ENCODE measurements at places on chromosomes 1 and 21.

DNA sequence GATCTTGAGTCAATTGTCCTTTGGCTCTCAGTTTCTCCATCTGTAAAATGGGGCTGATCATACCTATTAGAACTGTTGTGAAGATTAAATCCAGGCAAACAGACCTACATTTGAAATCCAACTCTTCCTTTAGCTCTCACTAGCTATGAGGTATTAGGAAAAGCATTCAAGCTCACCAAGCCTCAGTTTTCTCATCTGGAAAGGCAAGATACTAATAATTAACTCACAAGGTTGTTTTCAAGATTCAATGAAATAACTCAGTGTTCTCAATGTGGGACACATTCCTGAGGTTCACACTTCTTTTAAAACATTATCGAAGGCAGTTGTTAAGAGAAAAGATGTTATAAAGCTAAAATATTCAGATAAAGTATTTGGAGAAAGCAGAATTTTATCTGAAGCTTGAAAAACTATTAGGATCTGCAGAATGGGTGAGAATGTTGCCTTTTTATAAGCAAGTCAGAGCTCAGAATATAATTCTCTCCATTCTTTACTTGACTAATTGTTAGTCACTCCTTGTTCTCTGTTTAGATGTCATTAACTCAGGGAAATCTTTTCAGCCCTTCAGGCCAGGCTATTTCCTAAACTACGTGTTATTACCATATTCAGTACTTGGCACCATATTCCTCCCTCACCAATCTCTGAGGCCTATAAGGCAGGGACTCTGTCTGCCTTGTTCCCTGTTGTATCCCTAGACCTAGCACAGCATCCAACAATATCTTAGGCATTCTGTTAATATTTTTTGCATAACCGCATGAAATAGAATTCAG, 72.0 kb upstream of the VAV3 start:
- no peak for DNase-seq

DNA sequence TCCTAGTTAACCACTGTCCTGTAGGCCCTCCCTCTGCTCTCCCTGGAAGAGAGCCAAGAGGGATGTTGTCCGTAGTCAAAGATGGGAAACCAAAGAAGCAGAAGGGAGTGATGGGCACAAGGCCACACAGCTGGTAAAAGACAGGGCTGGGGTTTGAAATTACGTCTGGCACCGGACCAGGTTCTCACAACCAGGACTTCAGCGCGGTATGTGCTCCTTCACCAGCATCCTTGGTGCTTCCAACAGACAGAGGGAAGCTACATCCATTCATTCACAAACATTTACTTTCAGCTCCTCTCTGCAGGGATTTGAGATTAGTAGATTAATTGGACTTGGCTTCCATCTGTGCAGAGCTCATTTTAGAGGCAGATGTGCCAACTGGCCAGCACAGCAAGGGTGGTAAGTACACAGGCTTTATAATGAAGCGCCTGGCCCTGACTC, 191.2 kb downstream of the TRABD2B start:
- no peak for DNase-seq

- DNase-seq, result no peak
These were observed 29.2 kb downstream of the MIS18A start for GRCh38 chr21:32249511-32250280.

DNA sequence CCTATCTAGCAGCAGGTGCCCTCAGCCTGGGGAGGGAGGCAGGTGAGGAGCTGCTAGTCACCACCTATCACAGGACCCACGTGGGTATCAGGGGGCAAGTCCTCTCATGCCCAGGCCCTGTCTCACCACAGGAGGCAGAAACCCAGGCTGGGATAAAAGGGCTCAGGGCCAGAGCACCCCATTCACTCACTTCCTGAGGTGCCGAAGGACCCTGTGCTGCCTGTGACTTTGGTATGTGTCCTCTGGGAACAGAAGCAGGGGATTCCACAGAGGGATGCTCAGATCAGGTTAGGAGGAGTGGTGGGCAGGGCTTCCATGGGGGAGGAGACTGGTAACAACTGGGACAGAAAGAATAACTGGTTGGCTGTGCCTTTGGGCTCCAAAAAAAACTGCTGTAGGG, at the start of gene LCE1E:
TSS of gene LCE1E (plus strand) at position 181 of the 400 bp plus-strand sequence. CDS start 1,043 bp downstream, outside the sequence.
- DNase-seq, result no peak

GRCh38 chr21:45250914-45251634, 36.6 kb downstream of the POFUT2 start:
- DNase-seq, result no peak

- DNase-seq, result no peak
These were observed 179.2 kb downstream of the ATG4C start for GRCh38 chr1:62962901-62963776.

DNA sequence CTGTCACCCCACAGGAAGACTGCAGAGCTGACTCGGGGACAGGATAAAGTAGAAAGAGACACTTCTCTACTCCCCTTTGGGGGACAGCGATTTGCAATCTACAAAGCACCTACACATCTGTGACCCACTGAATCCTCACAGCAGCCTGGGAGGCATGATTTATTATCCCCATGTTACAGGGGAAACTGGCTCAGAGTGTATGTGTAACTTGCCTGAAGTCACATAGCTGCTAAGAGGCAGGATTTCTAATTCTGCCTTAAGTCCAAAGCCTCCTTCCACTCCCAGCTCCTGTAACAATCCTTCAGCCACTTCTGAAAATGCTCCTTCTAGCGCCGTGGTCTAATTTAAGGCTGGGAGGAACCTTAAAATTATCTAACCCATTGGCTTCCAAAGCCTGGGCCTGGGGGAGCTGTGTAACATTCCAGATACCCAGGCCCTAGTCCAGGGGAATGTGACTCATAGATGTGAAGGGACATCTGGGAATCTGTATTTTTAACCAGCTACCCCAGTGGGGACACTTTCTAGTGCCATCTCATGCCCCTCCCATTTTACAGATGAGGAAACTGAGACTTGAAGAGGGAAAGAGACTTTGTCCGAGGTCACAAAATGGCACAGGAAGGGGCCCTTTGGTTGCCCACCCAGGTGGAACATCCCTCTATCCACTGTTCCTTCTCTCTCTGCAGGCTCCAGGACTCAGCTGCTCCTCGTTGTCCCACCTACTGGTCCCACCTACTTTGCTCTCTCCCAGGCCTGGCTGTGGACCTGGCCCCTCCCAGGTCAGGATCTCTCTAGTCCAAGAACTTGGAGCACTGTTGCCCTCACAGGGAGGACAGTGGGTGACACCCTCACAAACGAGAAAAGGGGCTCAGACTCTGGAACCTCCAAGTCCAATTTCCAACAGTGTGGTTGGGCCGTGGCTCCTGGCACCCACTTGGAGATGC, 48.9 kb downstream of the AHDC1 start:
- DNase-seq, result no peak

DNA sequence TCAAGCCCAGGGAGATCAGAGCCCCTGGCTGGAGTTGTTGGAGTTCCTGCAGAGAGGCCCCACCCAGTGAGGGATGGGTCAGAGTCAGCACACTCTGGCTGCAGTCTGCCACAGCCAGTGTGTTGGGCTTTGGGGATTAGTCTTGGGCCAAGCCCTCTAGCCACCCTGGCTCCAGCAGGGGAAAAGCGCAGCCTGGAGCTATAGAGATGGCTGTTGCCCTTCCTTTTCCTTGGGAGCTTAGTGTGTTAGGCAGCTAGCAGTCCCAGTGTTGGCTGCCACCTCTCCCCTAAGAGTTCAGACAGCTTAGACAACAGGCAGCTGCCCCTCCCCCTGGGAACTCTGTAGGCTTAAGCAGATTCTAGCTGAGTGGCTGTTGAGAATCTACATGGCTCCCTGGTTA, 45.1 kb downstream of the DPT start:
- DNase-seq, result no peak

DNA sequence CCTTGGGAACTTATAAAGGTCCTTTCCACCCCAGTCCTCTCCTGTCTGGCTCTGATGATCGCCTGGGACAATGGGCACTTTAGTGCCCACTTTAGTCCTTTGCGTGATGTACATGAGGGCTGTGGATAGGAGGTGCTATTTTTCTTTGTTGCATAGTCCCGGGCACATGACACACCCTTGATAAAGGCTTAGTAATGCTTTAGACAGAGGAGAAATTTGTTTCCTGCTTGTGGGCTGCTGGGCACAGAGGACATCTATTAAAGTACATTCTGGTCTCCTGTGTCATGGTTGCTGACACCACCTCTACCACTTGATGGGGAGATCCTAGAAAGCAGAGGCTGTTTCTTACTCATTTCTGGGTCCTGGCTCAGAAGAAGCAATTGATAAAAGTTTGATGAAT, 5.4 kb upstream of the KNCN start:
- peak; percentile 38 for DNase-seq

- DNase-seq, result no peak
These were observed at the start of gene ST6GALNAC3 for GRCh38 chr1:76074321-76075187. ST6GALNAC3 (plus strand) TSS chr1:76074746.

- DNase-seq, result no peak
These were observed 7.9 kb downstream of the UTP11 start for GRCh38 chr1:38020396-38020795.

DNA sequence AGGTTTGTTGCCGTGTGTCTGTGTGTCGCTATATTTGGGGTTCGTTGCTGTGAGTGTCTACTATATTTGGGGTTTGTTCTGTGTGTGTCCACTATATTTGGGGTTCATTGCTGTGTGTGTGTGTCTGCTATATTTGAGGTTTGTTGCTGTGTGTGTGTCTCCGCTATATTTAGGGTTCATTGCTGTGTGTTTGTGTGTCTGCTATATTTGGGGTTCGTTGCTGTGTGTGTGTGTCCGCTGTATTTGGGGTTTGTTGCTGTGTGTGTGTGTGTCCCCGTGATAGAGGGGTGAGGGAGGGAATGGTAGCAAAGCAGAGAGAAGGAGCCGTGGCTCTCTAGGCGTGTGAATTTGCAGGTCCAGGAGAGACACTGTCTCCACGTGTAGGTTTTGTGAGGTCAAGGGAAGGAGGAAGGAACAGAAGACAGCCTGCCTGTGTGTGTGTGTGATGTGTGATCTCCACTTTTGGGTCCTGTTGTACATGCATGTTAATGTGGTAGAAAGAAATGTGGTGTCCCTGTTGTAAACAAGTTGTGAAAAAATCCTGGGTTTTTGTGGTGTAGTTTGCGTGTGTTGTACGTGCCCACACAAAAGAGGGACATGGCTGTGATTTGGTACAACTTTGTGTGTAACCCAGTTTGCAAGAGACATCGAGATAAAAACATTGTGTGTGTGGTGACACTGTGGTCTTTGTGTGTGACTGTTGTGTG, 56.3 kb upstream of the ECE1 start:
- no peak for DNase-seq

GRCh38 chr1:111870181-111870580, 114.5 kb downstream of the DDX20 start:
- no peak for DNase-seq
